Activated CD4-positive, alpha-beta T cell treated with anti-CD3 and anti-CD28 coated beads, Interleukin-2, amount 10 ng/mL, durations not matched to agents 24 days and 14 days (primary cell): ENCODE measurements at places on chromosomes 5 and 9. TPM values are rescaled to one million over a fixed set of nuclear protein-coding genes. Genes with fewer than 3 reads are reported as not detected.

GRCh38 chr9:127905788-127906191, 6.4 kb upstream of the ST6GALNAC6 start:
- peaks cover 6% of the 10 kb centered on the region for H3K36me3 ChIP-seq
- H3K4me1 ChIP-seq: peaks cover 45% of the 10 kb centered on the region
- H3K4me3 ChIP-seq: peak overlapping the region; percentile 88
- peak; percentile 88 for DNase-seq

DNA sequence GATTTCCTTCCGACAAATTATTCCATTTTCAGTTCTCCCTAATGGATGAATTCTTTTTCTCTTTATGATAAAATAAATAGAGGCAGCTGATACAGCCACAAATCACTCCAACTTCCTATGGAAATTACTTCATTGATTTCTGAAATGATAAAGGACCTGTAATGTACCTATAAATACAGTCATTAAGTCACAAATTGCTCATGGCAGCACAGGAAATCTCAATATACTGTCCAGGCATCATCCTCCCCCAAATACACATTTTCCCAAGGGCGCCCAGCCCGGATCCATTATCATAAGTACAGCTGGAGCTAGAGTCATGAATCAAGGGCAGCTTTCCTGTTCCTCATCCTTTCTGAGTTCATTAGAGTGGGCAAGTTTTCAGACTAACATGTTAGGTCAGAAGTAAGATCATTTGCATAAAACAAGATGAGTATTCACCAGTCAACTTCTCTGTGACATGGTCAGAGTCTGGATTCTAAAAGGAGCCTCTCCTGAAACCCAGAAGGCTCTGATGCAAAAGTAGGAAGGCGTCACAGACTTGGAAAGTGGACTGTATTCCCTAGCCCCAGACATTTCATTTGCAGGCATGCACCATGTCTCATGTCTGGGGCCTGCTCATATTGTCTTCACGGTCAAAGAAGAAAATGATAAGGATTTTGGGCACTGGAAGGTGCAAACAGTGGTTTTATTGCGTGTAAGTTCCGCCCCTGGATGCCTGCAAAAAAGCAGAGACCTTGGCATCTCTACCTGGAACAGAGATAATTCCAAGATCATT, 383.2 kb downstream of the PLK2 start:
- H3K27me3 ChIP-seq: peaks cover 3% of the 10 kb centered on the region
- no peak overlapping the region for H3K27ac ChIP-seq
- H3K36me3 ChIP-seq: no peaks in the 10 kb centered on the region

The ARSI gene
- not detected in 2 replicates for total RNA-seq

DNA sequence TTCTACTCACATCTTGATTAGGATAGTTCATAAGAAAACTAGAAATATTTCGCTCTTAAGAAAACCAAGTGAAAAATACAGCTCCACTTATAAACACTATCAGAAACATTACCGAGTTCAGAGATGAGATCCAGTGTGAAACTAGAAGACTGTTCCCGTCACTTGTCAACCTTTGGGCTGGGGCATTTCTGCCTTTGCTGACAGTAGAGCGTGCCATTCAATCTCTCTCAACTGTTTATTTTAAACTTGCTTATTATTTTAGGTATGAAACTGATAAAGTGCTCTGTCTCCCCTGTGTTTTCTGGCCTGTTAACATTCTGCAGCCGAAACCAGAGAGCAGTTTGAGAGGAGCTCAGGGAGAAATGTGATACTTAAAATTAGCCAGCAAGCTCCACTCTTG, 16.7 kb downstream of the MRRF start:
- H3K36me3 ChIP-seq: peaks cover 43% of the 10 kb centered on the region
- no peak overlapping the region for H3K27ac ChIP-seq
- H3K4me3 ChIP-seq: no peak overlapping the region
- H3K4me1 ChIP-seq: no peaks in the 10 kb centered on the region

DNA sequence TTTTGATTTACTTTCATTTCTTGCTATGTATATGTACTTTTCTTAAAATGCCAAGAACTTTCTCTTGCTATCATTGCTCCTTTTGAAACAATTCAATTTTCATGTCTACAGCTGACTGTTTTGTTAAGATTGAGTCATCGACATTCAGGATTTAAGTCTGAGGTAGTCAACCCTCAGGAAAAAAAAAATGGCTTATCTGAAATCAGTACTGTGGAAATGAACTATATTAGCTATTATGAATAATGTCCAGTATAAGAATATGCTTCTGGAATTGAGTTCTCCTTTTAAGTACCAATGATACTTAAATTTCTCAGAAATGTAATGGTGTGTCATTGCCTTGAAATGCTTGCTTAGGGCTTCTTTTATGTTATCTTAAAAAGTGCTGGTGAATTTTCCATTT, 37.9 kb downstream of the TNFAIP8 start:
- no peaks in the 10 kb centered on the region for H3K27me3 ChIP-seq
- no peak for DNase-seq
- H3K4me1 ChIP-seq: peaks cover 72% of the 10 kb centered on the region
- H3K27ac ChIP-seq: peak overlapping the region; percentile 84
- H3K36me3 ChIP-seq: peaks cover 69% of the 10 kb centered on the region

DNA sequence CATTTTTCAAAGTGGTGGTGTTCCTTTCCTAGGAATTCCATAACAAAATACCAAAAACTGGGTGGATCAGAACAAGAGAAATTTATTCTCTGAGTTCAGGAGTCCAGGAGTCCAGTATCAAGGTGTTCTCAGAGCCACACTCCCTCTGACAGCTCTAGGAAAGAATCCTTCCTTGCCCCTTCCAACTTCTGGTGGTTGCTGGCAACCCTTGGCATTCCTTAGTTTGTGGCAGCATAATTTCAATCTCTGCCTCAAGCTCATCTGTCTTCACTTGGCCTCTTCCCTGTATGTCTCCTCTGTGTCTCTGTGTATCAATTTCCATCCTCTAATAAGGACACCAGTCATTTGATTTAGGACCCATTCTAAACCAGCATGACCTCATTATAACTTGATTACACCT, 243.7 kb downstream of the MPDZ start:
- H3K4me1 ChIP-seq: no peaks in the 10 kb centered on the region
- H3K4me3 ChIP-seq: no peak overlapping the region
- H3K27ac ChIP-seq: no peak overlapping the region
- no peaks in the 10 kb centered on the region for H3K36me3 ChIP-seq
- DNase-seq: no peak
- H3K27me3 ChIP-seq: no peaks in the 10 kb centered on the region

- no peak overlapping the region for H3K27ac ChIP-seq
- no peak for DNase-seq
- no peaks in the 10 kb centered on the region for H3K27me3 ChIP-seq
Measured at GRCh38 chr5:156201788-156202403, 125.1 kb upstream of the SGCD start.

The SH2D3C gene
- total RNA-seq: 22.2 and 23.3 TPM in 2 replicates

The STING1 gene
- 198 and 201 TPM in 2 replicates for total RNA-seq

The MEGF10 gene
- not detected in 2 replicates for total RNA-seq

DNA sequence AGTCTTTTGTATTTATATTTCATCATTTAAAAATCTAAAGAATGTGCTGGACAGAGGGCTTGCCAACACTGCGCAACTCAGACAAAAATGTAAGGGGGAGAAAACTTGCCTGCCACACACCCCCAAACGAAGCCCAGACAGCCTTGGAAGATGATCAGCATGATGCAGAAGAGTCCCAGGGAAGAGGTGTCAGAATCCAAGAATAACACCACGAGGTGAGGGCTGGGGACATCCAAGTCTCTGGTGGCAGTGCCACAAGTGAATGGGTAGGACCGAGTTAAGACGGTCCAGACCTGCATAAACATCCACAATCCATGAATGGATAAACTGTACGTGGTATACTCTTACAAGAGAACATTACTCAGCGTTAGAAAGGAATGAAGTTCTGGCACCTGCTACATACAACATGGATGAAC, 10.4 kb downstream of the EPB41L4B start:
- DNase-seq: no peak
- no peaks in the 10 kb centered on the region for H3K36me3 ChIP-seq
- H3K4me3 ChIP-seq: no peak overlapping the region
- peaks cover 4% of the 10 kb centered on the region for H3K4me1 ChIP-seq
- H3K27me3 ChIP-seq: peaks cover 50% of the 10 kb centered on the region

DNA sequence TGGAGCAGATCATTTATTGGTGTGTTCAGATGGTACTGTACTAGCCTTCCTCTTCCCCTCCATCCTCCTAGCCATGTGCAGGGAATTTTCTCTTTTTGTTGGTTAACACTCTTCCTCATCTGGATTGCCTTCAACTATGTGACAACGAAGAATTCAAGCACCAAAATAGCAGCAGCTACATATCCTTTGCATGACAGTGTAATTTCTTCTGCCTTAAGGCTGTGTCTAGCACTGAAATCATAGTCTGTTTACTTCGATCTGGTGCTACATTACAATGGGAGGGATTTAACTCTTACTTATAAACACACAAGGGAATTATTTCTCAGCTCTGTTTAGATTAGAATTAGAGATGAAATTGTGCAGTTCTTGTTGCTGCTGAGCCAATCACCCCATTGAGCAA, 260.4 kb downstream of the ARL15 start:
- no peaks in the 10 kb centered on the region for H3K27me3 ChIP-seq
- H3K27ac ChIP-seq: no peak overlapping the region
- no peaks in the 10 kb centered on the region for H3K4me1 ChIP-seq

- no peak for DNase-seq
- no peaks in the 10 kb centered on the region for H3K27me3 ChIP-seq
- H3K36me3 ChIP-seq: peaks cover 32% of the 10 kb centered on the region
Measured at GRCh38 chr9:20948703-20949102, 82.7 kb downstream of the HACD4 start.

- no peaks in the 10 kb centered on the region for H3K27me3 ChIP-seq
- no peak for DNase-seq
- H3K36me3 ChIP-seq: no peaks in the 10 kb centered on the region
- no peaks in the 10 kb centered on the region for H3K4me1 ChIP-seq
- no peak overlapping the region for H3K27ac ChIP-seq
Measured at GRCh38 chr5:9338796-9339195, 207.1 kb downstream of the SEMA5A start.

The CARTPT gene
- total RNA-seq: not detected in 2 replicates

The ARHGEF37 gene
- 1.5 and 1.8 TPM in 2 replicates for total RNA-seq

The TMED9 gene
- total RNA-seq: 147 and 156 TPM in 2 replicates

The SV2C gene
- total RNA-seq: not detected in 2 replicates

DNA sequence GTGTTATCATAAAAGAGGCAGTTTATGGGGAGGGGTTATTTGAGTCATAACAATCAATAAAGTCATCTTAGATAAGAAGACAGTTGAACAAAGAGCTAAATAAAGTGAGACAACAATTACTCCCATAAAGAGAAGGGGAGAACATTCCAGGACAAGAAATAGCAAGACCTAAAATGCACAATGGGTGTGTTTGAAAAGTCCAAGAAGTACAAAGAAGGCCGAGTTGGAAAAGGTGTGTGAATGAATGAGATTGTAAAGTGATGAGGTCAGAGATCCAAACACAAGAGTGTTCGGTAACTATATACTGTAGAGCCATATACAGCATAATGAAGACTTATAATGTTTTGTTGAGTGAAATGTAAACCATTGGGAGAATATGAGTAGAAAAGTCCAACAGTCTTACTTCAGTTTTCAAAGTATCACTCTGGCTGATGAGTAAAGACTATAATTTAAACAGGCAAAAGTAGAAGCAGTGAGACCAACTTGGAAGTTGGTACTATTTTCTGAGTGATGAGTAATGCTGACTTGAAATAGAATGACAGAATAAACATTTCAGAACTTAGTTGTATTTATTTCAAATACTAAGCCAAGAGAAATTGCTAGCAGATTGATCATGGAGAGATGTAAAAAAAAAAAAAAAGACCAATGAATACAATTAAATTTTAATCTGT, 868.7 kb upstream of the CDH9 start:
- no peaks in the 10 kb centered on the region for H3K27me3 ChIP-seq
- no peaks in the 10 kb centered on the region for H3K36me3 ChIP-seq
- DNase-seq: no peak

The FOXD4L3 gene
- not detected in 2 replicates for total RNA-seq

The NME5 gene
- total RNA-seq: not detected in 2 replicates

The DNAI1 gene
- not detected in 2 replicates for total RNA-seq

The SLC46A2 gene
- total RNA-seq: not detected in 2 replicates

DNA sequence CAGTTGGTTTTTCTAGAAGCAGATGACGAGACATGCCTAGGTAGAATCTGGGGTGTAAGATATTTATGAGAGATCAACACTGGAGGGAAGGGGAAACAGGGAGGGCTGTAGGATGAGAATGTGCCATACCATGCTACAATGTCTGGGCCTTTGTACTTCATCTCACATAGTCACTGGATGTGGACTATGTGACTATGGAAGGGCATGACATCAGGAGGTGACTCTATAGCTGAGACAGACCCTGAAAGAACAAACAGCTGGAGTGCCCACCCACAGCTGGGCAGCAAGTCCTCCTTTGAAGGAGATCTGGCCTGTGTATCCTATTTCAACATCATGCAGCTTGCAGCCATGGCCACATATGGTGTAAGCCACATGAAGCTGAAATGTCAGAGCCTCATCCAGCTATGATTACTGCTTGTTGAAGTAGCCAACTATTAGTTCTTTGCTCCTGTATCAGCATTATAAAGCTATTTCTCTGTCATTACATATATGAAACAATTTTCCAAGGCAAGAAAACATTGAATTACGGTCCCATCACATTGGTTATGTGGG, 46.2 kb upstream of the KIF2A start:
- H3K36me3 ChIP-seq: peaks cover 6% of the 10 kb centered on the region
- H3K4me1 ChIP-seq: peaks cover 51% of the 10 kb centered on the region
- no peak for DNase-seq

- peak overlapping the region; percentile 26 for H3K27ac ChIP-seq
- peaks cover 3% of the 10 kb centered on the region for H3K4me1 ChIP-seq
- no peak for DNase-seq
- no peaks in the 10 kb centered on the region for H3K36me3 ChIP-seq
- peaks cover 6% of the 10 kb centered on the region for H3K27me3 ChIP-seq
Measured at GRCh38 chr5:154115291-154115690, 75.2 kb upstream of the GALNT10 start.

The FGD3 gene
- total RNA-seq: 39.5 and 39.7 TPM in 2 replicates

DNA sequence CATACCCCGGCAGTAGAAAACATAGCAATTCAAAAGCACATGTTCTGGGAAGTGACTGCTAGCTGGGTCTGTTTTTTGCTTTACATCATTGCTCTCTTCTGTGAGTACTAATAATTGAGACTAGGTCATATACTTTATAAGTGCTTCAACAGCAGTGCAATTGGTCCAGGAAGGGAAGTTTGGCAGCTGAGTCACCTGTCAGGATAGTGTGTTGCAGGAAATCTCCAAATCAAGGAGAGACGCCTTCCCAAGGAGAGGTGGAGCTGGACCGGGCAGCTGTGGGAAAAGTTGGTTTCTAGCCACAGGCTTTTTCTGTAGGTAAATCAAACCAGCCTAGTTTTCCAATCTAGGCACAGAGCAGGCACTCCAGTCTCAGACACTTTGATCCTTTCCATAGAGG, 330.1 kb downstream of the ENC1 start:
- no peak for DNase-seq
- H3K36me3 ChIP-seq: no peaks in the 10 kb centered on the region
- H3K4me3 ChIP-seq: no peak overlapping the region

GRCh38 chr9:110969971-110970386, 68.3 kb downstream of the LPAR1 start:
- H3K36me3 ChIP-seq: no peaks in the 10 kb centered on the region
- H3K4me3 ChIP-seq: no peak overlapping the region
- no peaks in the 10 kb centered on the region for H3K27me3 ChIP-seq
- H3K27ac ChIP-seq: no peak overlapping the region

The TMC1 gene
- not detected in 2 replicates for total RNA-seq
